ENCODE measurements at places on chromosomes 6 and 20.

DNA sequence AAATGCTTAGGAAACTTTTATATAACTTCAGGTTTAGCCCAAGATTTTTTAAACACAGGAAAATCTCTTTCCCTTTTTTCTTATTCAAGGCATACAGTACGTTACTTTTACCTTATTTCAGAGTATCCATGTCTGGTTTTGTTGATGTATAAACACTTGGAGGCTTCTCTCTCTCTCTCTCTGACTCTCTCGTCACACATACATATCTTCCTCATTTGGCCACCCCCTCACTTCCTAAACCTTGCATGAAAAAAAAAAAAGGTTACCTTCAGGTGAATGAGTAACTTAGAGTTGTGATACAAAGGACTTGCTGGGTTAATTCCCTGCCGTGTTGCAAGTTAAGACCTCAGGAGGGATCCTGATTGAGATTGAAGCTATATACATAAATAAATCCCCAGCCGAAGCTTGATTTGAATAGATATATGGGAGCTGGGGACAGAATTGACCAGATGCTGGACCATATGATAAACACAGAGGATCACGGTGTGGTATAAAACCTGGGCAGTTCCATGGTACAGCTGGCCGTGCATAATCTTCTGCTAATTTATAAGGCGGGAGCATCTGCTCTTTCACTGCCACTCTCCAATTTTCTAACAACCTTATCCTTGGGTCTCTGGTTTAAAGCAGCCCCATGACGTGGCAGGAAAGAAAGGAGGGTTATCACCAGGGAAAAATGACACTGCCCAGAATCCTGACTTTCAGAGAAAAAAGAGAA is 55.1 kb upstream of the IL20RA start:
- no peak for DNase-seq

DNA sequence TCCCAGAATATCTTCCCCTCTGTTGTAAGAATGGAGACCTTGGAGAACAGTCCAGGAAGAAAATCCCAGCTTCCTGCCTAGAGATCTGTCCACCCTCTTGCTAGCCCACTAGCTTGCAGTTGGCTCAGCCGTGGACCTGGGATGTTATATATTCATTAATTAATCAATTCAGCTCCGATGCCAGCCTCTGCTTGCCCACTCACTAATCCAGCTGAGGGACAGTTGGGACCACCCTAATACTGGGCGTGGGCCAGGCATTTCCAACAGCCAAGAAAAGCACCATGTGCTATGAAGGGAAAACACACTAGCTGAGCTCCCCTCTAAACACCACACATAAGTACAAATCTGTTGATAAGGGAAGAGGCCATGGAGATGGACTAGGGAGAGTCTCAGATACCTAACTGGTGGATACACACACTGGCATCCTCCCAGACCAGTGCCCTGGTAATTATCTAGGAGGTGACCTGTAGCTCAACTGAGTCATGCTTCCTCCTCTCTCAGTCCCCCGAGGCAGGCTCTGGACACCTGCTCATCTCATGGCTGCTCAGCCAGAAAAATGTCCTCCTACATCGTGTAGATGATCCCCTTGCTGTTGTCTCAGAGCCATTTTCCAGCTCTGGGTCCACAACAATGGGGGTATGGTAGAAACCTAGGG is 78.9 kb downstream of the ANKRD60 start:
- no peak for DNase-seq

DNA sequence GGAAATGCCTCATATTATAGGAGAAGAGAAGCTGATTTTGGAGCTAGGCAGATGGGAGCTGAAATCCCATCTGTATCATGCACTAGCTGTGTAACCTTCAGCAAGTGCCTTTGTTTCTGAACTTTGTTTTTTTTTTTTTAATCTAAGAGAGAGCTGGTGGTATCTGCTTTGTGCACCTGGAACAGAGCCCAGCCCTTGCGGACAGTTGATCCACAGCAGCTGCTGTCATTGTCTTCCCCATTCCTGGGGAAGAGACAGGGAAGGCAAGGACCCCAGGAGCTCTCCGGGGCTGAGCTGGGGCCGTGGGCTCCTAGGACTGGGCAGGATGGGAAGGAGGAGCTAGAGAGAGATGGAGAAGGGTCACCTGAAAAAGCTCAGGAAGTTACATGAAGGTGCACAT is 92.1 kb downstream of the SYNJ2 start:
- DNase-seq: no peak

GRCh38 chr20:9103955-9104354 is 35.1 kb downstream of the PLCB4 start:
- DNase-seq: no peak

DNA sequence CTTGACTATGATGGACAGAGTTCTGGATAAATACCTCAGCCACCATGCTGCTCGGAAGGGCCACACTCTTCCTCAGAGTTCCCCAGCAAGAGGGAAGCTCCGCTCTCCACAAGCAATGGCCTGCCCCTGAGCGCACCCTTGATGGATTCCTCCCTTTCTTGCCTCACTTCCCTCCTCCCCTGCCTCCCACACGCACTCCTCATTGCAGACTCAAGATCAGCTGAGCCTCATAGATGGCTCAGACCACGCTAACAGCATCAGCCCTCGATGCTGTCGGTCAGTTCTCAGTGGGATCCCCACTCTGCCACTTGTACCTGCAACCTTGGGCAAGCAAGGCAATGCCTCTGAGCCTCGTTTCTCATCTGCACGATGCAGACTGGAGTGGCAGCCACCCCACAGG is 123.3 kb downstream of the BMP7 start:
- DNase-seq: no peak

GRCh38 chr6:8947900-8948299 is 512.6 kb upstream of the SLC35B3 start:
- no peak for DNase-seq

DNA sequence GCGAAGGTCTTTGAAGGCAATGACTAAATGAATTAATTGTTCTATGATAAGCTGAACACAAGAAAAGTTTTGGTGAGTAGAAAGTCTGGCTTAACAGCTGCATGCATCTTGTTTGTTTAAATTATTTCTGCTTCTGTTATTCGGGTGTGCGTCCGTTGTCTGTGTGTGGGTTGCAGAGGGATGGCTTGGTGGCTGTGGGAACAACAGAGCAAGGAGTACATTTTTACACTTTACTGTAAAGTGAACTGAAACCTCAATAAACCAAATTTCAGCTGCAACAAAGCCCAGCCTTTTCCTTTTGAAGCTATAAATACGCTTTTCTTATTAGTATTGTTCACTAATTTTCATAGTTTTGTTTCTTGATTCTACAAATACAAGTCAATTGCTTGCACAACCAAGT is 3.5 kb upstream of the LAMP5 start:
- DNase-seq: no peak

DNA sequence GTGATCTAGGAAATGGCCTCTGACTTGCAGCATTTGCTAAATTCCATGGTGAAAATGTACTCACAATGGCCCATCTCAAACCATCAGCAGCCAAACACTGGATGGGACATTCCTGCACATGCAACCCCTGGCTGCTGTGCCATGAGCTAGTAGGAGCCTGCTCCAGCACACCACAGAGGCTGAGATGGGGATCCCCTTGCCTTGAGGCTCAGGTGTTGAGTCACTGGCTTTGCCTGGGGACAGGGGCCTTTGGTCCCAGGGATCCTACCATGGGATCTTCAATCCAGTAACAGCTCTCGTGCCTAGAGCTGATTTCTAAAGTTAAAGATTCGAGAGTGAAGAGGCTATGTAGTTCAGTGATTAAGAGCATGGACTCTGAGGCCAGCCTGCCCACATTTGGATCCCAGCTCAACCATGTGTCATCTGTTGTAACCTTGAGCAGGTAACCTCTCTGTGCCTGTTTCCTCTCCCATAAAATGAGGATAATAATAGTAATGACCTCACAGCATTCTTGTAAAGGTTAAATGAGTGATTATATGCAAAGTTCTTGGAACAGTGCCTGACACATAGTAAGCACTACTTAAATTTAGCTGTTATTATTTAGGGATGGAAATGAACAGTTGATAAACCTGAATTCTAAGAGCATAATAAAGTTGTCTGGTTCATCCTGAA is 16.4 kb downstream of the FOXQ1 start:
- no peak for DNase-seq

GRCh38 chr6:142395768-142396231 is 94.0 kb downstream of the ADGRG6 start:
- DNase-seq: no peak

Measured in NCI-H1417 treated with DMSO at 0.1 percent for 48 hours (cell line).